ENCODE measurements at places on chromosomes 3 and 15. TPM values are rescaled to one million over a fixed set of nuclear protein-coding genes. Genes with fewer than 3 reads are reported as not detected.

DNA sequence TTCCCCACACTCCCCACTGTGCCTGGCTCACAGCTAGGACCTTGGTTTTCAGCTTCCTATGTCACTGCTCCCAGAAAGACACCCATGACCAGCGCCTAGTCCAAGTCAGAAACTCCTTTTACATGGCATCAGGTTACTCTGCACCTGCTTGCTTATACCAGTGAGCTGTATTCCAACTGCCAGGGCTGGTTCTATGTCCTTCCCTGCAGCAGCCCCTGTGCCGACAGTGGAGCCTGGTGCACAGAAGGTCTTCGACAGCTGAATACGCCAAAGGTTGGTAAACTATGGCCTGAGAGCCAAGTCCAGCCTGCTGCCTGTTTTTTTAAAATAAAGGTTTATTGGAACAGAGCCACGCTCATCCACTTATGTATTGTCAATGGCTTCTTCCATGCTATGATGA is 102.5 kb downstream of the IQSEC1 start:
- no peak for DNase-seq

- no peak for DNase-seq
These were observed 87.0 kb upstream of the MYO5C start for GRCh38 chr15:52382647-52383046.

FANCD2OS gene
- total RNA-seq: not detected

DNA sequence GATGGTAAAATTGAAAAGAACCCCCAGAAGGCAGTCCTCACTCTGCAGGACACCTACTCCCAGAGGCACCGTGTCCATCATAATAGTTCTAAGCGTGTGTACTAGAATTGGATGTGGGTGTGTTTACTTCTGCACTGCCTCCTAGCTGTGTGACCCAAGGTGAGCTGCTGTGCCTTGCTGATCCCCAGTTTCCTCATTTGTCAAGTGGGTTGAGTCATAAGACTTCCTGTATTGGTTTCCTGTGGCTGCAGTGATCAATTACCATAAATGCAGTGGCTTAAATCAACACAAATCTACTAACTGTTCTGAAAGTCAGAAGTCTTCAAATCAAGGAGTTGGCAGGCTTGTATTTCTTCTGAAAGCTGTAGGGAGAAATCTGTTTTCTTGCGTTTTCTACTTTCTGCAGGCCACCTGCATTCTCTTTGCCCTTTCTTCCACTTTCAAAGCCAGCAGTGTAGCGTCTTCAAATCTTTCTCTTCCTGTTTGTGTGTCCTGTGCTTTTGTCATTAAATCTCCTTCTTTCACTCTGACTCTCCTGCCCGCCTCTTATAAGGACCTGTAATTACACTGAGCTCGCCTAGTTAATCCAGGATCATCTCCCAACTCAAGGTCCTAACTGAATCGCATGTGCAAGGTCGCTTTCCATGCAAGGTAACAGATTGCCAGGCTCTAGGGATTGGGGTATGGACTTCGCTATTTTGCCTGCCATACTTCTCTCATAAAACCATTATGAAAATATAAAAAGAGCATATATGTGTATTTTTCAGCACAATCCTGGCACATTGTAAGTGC is 59.0 kb downstream of the RORA start:
- peak; percentile 52 for DNase-seq

DNA sequence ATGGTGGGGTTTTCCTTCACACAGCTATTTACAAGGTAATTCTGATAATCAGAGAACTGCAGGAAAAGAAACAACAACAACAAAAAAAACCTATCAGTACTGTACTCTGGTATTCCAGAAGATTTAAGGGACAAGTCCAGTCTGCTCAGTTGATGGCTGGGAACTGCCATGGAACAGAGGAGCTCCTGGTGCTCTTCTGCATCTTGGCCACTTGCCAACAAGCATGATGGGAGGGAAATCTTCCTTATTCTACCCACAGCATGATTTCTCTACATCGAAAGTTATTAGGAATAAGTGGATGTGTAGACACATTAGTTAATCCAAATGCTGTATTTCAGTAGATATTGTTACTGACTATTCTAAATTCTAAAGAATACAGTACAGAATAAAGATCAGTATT is 51.7 kb downstream of the RASGRP1 start:
- no peak for DNase-seq

ARGFX gene
- total RNA-seq: not detected

GRCh38 chr15:70610541-70610940 is 152.8 kb downstream of the UACA start:
- DNase-seq: no peak

DNA sequence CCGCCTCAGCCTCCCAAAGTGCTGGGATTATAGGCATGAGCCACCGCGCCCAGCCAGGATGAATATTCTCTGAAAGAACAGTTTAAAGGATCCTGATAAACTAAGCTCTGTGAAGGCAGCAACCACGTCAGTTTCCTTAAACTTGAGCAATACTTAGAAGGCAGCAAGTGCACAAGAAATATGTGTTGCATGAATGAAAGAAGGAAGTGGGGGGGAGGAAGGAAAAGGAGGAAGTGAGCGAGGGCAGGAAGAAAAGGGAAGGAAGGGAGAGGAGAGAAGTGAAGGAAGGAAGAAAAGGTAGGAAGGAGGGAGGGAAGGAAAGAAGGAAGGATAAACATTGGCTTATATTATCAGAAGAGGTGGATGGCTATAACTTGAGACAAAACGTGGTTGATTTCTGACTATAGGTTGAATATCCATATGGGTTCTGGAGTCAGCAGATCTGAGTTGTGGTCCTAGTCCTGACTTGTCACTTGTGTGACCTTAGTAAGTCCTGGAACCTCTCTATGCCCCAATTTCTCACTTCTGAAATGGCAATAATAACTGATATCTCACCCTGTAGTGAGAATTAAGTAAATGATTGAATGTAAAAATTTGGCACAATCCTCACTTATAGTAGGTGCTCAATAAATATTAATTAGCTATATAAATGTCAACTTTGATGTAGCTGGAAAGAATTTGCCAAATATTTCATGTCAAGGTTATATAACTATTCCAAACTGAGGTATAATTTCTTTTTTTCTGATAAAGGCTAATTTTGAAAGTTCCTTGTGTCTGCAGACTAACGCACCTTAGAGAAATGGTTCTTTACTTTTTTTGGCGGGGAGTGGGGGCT is 12.0 kb upstream of the SEMA4B start:
- DNase-seq: no peak

P2RY13 gene
- not detected for total RNA-seq

GRCh38 chr3:56113231-56113630 is 355.0 kb downstream of the ERC2 start:
- DNase-seq: no peak

DNA sequence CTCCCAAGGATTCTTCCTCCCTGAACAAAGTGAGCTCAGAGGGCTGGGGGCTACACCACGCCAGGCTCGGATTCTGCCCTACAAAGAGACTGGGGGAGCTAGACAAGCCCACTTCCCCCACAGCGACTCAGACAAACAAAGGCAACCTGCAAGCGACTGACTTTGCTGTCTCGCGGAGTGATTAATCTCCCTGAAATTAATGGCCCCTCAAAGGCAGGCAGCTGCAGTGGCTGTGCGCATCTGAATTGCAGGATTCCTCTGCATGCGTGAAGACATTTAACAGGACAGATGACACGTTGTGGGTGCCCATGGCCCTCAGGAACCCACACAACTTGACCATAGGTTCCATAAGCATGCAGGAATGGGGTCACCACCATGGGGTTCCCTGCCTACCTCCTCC is 18.4 kb downstream of the CTXND1 start:
- DNase-seq: no peak

DNA sequence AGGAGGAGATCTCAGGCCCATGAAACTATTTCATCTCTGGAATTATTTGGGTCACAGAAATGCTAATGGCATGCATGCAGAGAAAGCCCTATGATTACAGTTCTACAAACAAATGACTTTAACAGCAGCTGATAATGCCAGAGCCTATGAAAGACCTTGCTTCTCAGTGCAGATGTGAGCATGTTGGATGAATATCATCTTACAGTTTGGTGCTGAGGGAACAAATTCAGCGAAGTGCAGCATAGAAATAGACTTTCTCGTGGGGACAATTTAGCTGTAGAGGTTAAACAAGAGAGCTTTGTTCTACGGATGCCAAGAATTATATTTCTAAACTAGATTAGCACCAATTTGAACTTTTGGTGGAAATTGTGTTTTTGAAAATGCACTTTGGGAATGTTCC is 27.7 kb downstream of the PTX3 start:
- no peak for DNase-seq

SLCO3A1 gene
- total RNA-seq: 9.4 TPM

DNA sequence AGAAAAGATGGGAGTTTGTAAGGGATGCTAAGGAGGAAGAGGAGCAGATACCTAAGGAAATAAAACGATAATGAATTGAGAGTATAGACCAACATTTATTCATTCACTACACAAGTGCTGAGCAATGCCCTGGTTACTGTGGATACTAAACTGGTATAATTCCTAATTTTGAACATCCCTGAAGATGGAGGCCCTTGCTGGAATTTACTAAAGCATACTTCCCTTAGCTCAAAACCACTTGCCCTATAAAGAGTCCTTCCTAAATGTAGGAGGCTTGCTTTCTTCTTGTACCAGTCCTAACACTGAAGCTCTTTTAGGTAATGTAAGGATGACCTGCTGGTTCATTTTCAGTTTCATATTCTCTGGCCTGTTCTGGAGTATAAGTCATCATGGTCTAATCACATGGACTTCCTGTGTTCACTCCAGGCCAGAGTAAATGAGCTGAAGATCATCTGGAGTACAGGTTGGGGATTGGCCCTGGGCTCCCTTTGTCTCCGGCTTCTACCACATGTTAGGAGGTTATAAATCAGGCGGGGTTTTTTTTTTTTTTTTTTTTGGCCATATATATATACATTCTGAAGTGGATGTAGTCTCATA is 40.1 kb upstream of the MTMR10 start:
- DNase-seq: no peak

GOLGA8T gene
- total RNA-seq: 0.54 TPM

- DNase-seq: peak; percentile 94
These were observed 11.0 kb downstream of the ETV5 start for GRCh38 chr3:186097663-186098451.

DNA sequence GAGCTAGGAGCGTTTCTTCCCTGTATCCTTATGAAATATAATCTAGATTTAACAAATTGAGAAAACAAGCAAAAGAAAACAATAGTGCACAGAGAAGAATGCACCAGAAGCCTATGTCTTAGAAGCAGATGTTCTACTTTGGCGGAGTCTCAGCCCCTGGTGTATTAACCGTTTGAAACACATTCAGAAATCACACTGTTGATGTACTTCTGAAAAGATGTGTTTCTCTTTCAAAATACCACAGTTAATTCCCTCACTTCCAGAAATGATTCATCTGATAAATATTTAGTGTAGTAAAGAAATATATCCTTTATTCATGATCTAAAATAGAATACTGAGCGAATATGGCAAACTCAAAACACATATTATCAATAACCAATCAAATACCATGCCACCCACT is 77.7 kb downstream of the CBLB start:
- no peak for DNase-seq

DNA sequence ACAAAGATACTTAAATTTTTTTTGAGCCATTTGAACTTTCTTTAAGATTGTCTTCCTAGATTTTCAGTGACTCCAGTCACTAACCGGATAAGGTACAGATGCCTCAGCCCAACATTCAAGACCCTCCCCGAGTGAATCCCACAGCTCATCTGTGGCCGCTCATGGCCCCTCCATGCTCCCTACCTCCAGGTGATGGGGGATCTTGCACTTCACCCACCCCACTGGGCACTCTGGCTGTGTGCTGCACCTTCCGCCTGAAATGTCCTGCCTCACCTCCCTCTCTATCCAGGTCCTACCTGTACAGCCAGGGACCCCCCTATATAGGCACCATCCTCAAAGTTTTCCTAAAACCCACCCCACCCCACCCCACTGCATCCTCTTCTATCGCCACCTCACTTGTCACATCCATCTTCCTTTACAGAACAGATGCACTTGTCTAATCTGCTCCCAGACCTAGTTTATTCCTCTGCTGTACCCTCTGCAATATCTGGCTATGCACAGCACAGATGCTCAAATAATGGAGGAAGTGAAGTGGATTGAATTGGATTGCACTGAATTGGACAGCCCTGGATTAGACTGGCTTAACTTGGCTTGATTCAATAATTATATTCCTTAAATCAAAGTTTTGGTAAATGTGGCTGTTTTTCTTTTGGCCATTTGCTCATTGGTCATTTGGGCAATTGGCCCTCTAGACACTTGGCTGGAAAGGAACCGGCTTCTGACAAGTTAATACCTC is 24.5 kb downstream of the NTRK3 start:
- no peak for DNase-seq

PIGZ gene
- not detected for total RNA-seq

- DNase-seq: no peak
These were observed 157.3 kb upstream of the SMAD3 start for GRCh38 chr15:66907826-66908743.

DNA sequence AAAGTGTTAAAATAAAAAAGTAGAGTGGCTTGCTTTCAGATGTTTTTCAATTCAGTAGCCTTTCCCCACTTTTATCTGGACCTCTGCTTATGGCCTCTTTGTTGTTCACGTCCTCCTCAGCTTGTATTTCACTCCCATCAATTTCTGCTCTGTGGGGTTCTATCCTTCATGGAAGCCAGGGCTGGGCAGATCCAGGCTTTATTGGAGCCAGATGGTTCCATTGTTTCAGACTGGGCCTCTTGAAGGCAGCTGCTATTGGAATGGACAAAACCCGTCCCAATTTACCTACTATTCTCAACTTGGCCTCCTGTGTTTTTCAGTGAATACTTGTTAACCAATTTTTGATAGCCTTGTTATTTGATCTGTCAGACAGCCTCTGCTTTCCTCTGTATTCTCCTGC is 10.9 kb upstream of the AADACL2 start:
- DNase-seq: no peak

- DNase-seq: no peak
These were observed 40.6 kb upstream of the ADAMTS9 start for GRCh38 chr3:64728428-64728827.

MASP1 gene
- 1.6 TPM for total RNA-seq

DNA sequence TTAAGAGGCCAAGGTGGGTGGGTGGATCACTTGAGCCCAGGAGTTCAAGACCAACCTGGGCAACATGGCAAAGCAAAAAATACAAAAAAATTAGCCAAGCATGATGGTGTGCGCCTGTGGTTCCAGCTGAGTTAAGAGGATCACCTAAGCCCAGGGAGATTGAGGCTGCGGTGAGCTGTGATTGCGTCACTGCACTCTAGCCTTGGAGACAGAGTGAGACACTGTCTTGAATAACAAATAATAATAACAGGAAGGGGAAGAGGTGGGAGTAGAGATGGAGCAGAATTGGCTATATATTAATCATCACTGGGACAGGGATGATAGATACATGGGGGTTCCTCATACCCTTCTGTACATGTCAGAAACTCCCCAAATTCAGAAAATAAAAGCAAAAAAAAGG is 23.8 kb upstream of the NMB start:
- DNase-seq: no peak

- no peak for DNase-seq
These were observed 17.1 kb downstream of the TMEM108 start for GRCh38 chr3:133055339-133055738.

- DNase-seq: no peak
These were observed 44.5 kb downstream of the PARP14 start for GRCh38 chr3:122725106-122725505.
